ENCODE measurements at places on chromosomes 13 and 19. TPM values are rescaled to one million over a fixed set of nuclear protein-coding genes. Genes with fewer than 3 reads are reported as not detected.
A peak's percentile ranks its signal among the peaks of the same experiment; 100 is the strongest.

KLK14 gene
- 0.89 TPM for total RNA-seq

LRRC63 gene
- 0.24 TPM for total RNA-seq

DNA sequence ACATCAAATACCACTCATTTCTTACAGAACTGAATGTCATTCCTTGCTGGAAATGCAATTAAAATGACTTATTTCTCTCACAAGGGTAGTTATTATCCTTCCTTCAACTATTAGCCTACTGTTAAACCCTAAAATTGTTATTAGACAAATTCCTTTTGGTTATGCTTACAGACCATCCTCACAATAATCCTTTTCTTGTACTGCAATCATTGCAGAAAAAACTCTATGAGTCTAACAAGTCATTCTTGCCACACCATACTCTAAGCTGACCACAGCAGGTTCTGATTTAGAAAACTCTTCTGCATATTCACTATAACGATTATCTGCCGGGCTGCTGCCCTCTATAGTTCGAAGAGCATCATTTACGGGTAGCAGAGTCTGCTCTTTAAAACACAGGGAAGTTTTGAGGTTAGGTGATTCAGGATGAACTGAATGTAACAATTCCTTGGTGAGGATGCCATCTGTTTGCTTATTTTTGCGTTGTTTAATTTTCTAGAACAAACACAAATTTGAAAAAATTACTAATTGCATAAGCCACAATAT is 38.2 kb downstream of the MTMR6 start:
- DNase-seq = no peak

DNA sequence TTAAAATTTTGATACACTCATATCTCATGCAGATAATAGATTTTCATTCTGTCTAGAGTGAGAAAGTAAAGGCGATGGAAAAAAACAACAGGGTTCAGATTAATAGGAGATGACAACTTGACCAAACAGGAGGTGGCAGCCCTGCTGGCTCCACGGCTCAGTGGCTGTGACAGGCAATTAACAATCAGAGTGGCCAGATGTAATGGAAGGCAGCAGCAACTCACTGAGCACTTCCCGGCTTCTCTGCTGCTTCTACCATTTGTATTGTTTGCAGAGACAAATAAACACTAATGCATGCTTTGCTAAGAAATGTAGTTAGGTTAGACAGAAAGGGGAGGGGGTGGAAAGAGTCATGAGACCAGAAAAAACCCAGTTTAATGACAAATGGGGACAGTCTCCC is 473.0 kb upstream of the SLC10A2 start:
- no peak for DNase-seq

DNA sequence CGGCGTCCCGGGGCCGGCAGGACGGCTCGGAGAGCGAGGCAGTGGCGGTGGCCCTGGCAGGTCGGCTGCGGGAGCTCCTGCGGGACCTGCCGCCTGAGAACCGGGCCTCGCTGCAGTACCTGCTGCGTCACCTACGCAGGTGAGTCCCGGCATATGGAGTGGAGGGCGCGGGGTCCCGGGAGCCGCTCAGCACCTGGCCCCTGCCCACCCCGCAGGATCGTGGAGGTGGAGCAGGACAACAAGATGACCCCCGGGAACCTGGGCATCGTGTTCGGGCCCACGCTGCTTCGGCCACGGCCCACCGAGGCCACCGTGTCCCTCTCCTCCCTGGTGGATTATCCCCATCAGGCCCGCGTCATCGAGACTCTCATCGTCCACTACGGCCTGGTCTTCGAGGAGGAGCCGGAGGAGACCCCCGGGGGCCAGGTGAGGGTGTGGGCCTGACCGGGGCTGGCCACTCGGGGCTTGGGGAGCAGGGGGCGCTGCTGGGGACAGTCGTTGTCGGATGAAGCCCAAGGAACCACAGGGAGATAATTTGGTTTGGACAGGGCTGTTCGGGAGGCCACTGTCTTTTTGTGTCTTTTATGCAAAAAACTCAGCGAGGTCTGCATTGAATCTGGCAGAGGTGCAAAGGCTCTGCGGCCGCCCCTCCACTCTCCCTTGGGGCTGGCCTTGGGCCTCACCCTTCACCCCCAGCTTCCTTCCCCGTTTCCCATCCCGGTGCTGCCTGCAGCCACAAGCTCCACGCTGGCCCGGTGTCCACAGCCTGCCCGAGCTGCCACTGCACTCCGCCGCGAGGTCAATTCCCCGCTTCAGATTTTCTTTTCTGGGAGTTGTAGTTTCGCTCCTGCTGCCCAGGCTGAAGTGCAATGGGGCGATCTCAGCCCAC is 12.0 kb downstream of the POLR2E start:
- no peak for DNase-seq

DNA sequence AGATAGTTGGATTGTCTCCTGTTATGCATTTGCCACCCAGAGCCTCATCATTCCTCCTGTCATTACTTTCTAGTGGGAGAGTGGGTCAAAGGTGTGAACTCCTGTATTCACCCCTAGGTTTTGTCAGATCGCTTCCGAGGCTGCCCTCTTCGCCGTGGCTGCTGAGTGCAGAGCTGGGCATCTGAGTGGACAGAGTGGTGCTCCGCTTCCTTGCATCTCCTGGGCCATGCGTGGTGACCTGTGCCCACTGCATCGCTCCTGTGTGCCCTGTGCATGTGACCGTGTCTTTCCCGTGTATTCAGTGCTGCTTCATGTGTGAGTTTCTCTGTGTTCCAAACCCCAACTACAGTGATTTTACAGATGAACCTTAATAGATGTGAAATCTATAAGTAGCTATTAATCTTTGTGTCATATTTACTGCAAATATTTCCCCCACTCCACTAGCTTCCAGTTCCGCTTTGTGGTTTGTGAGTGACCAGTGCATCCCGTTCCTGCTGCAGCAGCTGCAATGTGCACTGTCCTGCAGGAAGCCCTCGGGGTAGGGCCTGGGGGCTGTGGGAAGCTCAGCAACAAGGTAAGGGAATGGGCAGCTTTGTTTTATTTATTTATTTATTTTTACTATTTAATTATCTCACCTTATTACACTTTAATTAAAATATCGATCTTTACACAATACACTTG is 53.1 kb downstream of the C13orf46 start:
- no peak for DNase-seq

- DNase-seq = no peak
Measured at GRCh38 chr19:1154731-1155351, 19.2 kb downstream of the SBNO2 start.

DAND5 gene
- total RNA-seq = not detected

KIR2DL4 gene
- total RNA-seq = not detected

- no peak for DNase-seq
Measured at GRCh38 chr19:52453324-52454094, at the start of gene ZNF578. ZNF578 (plus strand) TSS chr19:52453553; CDS start chr19:52501846, 48,293 bp downstream.

EPS8L1 gene
- 14.4 TPM for total RNA-seq

DNA sequence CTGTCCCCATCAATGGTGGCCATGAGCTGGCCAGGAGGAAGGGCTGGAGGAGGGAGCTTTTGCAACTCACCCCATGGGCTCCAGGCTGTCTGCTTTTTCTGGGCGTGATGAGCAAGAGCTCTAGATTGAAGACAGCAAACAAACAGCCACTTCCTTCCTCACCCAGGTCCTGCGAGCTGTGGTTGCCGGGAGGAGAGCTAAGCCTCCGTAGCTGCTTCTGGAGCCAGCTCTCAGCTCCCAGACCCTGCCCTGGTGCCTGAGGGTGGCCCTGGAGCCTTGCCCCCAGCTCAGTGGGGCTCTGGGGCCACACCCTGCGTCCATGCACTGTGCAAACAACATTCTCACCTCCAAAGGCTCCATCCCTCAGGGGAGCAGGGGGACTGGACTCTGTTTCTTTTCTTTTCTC is 6.2 kb downstream of the MYO1F start:
- no peak for DNase-seq

DNA sequence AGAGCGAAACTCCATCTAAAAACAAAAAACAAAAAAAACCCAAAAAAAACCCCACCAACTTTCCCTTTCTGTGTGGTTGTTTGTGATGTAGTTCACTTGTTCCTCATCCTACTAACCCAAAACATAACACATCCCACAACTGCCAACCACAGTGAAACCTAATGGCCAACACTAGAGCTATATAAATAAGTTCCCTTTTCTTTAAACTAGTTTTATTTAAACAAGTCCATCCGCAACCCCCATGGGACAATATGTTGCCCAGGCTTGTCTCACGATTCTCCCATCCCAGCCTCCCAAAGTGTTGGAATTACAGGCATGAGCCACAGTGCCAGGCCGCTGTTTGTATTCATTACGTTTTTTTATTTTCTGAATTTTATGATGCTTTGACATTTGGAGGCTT is 71.2 kb upstream of the ADGRE5 start:
- no peak for DNase-seq

FREM2 gene
- total RNA-seq = 75.3 TPM

GRCh38 chr13:21603531-21604448 is at the start of gene MICU2:
MICU2 (minus strand) TSS chr13:21604170; CDS start chr13:21604148, 22 bp downstream.
- DNase-seq = peak; percentile 82

GRCh38 chr19:47408156-47408938 is 11.0 kb downstream of the MEIS3 start:
- no peak for DNase-seq

GRCh38 chr19:33344573-33344925 is 29.0 kb upstream of the CEBPG start:
- no peak for DNase-seq

DNA sequence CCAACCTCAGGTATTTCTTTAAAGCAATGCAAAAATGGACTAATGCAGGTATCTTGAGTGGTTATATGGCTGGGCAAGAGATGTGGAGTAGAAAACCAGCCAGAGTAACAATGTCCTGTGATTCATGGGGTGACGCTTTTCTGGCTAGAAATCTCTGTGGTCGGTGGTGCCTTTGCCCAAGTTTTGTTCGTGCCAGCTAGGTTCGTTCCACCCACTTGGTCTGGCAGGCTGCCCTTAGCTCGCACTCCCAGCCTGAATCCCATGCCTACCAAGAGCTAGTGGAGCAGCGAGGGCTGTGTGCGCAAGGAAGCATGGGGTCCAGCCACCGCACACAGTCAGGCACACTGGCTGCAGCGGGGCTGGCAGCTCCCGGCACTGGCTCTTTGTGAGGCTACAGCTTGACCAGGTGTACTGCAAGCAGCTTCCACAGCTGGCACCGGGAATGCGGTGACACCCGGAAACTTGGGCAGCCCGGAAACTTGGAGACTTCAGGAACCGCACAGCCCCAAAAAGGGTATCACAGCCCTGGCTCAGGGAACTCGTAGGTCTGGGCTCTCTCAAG is 349.6 kb upstream of the PCDH20 start:
- DNase-seq = no peak

GRCh38 chr13:21742096-21742495 is 71.2 kb downstream of the FGF9 start:
- DNase-seq = no peak

DNA sequence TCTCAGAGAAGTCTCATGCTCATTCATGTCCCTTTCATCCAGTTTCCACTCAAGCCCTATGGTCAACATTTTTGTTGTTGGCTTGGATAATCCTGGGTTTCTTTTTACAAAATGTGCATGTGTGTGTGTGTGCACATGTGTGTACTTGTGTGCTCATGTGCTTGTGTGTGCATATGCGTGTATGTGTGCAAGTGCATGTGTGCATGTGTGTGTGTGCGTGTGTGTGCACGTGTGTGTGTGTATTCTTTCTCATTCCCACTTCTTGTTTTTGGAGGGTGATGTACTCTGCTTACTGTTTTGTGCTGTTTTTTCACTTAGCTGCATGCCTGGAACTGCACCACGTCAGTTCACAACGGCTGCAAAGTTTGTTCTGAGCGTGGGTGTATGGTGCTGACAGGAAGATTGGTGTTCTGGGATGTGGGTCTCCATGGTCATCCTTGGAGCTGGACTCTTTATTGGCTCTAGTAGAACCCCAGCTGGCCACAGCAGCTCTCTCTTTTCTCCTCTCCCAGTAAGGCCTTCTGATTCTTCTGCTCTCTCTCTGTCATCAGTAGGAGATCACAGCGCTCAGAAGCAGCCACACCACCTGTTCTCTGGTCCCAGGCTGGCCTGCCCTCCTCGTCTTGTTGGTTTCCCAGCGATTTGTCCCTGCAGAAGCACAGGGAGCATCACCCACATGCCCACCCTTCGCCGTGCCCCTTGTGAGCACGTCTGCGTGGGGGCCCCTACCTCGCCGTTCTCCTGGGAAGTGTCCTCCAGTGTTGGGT is 60.8 kb downstream of the SOX1 start:
- no peak for DNase-seq

DNA sequence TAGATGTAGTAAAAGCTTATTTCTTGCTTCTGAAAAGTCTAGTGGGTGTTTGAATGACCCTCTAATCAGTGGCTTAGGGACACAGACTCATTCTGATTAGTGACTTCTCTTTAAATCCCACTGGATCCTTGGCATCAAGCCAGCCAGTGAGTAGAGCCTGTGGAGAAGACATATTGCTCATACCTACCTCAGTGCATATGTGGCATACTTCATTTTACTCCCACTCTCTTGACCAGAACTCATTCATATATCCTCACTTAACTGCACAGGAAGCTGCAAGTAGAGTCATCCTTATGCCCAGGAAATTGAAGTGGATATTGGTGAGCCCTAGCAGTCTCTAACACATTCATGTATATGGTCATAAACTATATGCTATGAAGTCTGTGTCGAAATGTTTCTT is 148.3 kb downstream of the PDS5B start:
- no peak for DNase-seq

DNA sequence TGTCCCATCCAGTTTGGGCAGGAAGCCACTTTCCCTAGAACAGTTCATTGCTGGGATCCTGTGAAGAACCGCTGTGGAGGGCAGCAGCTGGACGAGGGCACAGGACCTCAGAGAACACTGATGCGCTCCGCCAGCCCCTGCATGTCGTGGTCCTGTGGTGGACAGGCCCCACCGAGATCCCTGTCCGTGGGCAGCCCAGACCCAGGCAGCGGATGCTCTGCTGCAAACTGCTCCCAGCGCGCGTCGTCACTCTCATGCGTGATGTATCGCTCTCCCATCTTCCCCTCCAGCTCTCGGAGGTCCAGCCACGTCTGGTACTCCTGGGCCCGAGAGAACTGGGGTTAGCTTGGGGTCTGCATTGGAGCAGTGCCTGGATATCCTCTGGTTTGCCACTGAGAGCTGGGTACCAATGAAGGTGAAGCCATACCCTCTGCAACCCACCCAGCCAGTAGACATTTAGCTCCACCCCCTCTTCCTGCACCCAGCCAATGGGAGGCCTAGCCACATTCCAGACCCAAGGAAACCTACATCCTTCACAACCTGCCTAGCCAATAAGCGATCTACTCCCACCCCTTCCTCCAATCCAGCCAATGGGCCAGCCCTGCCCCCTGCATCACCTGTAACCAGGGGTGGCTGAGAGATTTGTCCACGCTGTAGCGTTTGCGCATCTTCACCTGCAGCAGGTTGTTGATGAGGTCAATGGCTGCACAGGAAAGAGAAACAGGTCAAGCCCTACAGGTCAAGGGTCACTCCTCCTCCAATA is 13.6 kb upstream of the DACT3 start:
- DNase-seq = no peak

GRCh38 chr19:23528376-23528775 is 133.1 kb upstream of the ZNF91 start:
- no peak for DNase-seq

GRCh38 chr19:40523322-40524047 is 53.2 kb upstream of the SHKBP1 start:
- peak; percentile 62 for DNase-seq

GRCh38 chr13:113802090-113802531 is 43.1 kb downstream of the TMEM255B start:
- DNase-seq = no peak

All from progenitor cell of endocrine pancreas (in vitro differentiated cells).